ENCODE measurements at places on chromosomes 16 and 17. TPM values are rescaled to one million over a fixed set of nuclear protein-coding genes. Genes with fewer than 3 reads are reported as not detected.

- no peak overlapping the region for H3K27ac ChIP-seq
- no peak for DNase-seq
- peaks cover 23% of the 10 kb centered on the region for H3K27me3 ChIP-seq
Observed at GRCh38 chr17:43784628-43785101, 4.4 kb downstream of the CFAP97D1 start.

DNA sequence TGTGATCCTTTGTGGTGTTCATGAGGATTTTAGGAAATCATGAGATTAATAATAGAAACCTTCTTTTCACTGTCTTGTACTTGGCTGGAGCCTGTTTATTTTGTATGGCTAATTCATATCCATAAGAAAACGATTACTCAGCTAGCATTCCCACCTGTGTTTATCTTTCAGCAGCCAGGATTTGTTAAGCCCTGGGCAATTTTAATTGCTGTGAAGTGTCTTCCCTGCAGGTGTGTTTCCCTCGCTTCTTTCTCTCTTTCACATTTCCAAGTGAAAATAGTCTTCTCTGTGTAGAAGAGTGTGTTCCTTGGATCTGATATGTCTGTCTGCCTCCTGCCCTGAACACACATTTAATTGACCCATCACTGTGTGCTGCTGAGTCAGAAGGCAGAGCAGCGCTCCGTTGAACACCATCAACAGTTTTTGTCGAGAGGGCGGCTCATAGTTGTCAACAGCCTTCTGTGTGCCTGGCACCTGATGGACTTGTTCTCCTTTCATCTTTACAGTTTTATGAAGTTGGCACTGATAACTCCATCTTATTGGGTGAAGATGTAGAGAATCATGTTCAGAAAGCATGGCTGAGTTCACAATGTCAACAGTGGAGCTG, 83.2 kb downstream of the SPECC1 start:
- no peak for DNase-seq
- no peaks in the 10 kb centered on the region for H3K27me3 ChIP-seq
- H3K4me1 ChIP-seq: peaks cover 4% of the 10 kb centered on the region
- H3K27ac ChIP-seq: no peak overlapping the region

TMIGD1 gene
- total RNA-seq: not detected

DNA sequence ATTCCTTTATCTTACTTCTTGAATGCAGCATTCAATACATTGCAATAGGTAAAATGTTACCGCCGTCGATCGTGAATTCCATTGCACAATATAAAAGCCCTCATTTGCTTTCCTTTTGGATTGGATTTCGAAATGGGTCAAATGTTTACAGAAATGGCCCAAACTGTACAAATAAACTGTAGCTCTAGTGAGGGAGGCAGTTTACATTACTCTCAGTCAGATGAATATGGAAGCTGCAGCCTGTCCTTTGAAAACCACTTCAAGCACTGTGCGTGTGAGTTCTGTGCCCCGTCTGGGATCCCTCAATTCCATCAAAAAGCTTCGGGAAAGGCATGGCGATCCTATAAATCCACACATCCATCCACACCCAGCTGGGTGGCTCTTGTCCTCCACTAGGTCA, 258.6 kb upstream of the FOXF1 start:
- DNase-seq: no peak
- no peak overlapping the region for H3K27ac ChIP-seq
- no peaks in the 10 kb centered on the region for H3K36me3 ChIP-seq
- H3K4me1 ChIP-seq: no peaks in the 10 kb centered on the region

GRCh38 chr16:54163197-54163843, 123.3 kb downstream of the IRX3 start:
- H3K36me3 ChIP-seq: no peaks in the 10 kb centered on the region
- no peaks in the 10 kb centered on the region for H3K4me1 ChIP-seq
- no peaks in the 10 kb centered on the region for H3K27me3 ChIP-seq
- DNase-seq: no peak
- H3K4me3 ChIP-seq: no peak overlapping the region
- H3K27ac ChIP-seq: no peak overlapping the region

- no peak overlapping the region for H3K4me3 ChIP-seq
- H3K27ac ChIP-seq: no peak overlapping the region
- peaks cover 64% of the 10 kb centered on the region for H3K4me1 ChIP-seq
Observed at GRCh38 chr16:89924925-89925307, 1.8 kb downstream of the TUBB3 start.

DNA sequence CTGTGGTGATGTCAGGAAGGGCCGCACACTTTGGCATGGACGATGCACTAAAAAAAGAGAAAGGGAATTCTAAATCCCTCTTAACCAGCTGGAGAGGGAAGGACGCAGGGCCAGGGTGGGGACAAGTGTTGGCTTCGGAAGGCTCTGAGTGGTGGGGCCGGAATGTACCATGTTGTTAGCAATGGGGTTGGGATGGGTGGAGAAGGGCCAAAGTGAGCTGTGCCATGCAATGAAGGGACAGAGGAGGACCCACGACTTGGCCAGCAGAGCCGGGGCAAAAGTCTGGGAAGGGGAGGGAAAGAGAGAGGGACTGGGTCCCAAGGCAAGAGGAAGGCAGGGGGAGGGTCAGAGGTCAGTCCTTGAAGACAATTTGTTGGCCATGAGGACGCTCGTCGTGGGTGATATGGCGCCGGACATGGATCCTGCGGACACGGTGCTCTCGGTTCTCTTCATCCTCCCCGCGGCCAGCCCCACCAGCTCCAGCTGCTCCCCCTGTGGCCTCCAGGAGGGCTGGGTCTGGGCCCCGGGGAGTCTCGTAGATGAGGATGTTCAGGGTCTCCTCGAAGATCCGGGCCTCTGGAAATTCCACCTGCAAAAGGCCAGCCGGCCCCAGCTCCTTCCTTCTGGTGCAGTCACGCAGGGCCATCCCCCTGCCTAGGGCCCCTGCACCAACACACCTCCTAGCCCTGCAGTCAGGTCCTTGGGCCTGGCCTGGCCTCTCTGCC, 6.4 kb downstream of the ASPHD1 start:
- no peak for DNase-seq
- peaks cover 4% of the 10 kb centered on the region for H3K36me3 ChIP-seq
- no peak overlapping the region for H3K27ac ChIP-seq
- no peaks in the 10 kb centered on the region for H3K27me3 ChIP-seq

DYNLRB2 gene
- 0.31 TPM for total RNA-seq

GGA3 gene
- 96.5 TPM for total RNA-seq

HBM gene
- total RNA-seq: not detected

PLXDC1 gene
- total RNA-seq: 66.7 TPM

DNA sequence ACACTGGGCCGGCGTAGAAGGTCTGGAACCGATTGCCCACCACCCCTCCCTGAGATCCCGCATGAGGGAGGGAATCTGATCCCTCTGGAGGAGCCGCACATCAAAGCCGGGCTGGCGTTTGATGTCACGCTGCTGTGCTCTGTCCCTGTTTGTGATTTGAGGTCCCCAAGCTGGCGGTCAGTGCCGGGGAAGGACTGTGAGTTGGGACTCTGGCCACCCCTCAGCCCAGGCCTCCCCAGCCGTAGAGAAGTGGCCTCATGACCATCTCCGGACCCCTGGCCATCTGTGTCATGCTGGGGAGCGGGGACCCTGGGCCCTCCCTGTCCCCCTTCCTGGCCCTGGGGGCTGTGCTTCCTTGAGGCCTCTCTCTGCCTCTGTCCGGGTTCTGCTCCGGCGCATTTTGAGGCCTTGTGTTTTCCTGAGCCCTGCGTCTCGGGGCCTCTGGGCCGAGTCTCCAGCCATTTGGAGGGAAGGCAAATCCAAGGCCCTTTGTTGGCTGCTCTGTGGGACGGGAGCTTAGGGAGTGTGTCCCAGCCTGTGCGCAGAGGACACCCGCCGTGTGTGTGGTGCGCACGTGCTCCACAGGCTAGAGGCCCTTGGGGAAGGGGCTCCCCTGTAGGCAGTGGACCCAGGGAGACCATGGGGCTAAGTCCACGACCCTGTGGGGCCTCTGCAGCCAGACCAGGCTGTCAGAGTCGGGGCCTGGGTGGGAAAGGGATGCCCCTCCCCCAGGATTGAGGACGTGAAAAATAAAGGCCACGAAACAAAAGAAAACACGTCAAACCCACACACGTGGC, 15.1 kb downstream of the ASPSCR1 start:
- H3K36me3 ChIP-seq: peaks cover 3% of the 10 kb centered on the region
- no peak for DNase-seq
- H3K4me3 ChIP-seq: no peak overlapping the region
- no peaks in the 10 kb centered on the region for H3K4me1 ChIP-seq
- no peak overlapping the region for H3K27ac ChIP-seq

ARSG gene
- total RNA-seq: 13.8 TPM

- DNase-seq: no peak
- H3K27me3 ChIP-seq: no peaks in the 10 kb centered on the region
- H3K4me1 ChIP-seq: no peaks in the 10 kb centered on the region
- H3K36me3 ChIP-seq: no peaks in the 10 kb centered on the region
- no peak overlapping the region for H3K27ac ChIP-seq
Observed at GRCh38 chr16:51900221-51900780, 646.6 kb downstream of the TOX3 start.

DNA sequence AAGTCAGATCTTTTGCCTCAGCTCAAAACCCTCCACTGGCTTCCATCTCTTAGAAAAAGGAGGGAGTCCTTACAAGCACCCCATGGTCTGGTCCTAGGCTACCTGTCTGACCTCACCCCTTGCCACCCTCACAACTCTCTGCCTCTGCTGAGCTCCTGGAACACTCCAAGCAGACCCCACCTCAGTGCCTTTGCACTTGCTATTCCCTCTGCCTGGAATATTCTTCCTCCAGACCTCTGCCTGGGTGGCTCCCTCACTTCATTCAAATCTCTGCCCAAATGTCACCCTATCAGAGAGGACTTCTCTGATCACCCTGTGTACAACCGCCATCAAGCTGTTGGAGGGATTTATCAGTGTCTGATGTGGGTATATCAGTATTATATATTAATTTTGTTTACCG, 37.4 kb downstream of the PMFBP1 start:
- no peak overlapping the region for H3K27ac ChIP-seq
- H3K4me1 ChIP-seq: no peaks in the 10 kb centered on the region
- no peaks in the 10 kb centered on the region for H3K36me3 ChIP-seq
- no peak for DNase-seq
